ENCODE measurements at places on chromosomes 4 and X.
A peak's percentile ranks its signal among the peaks of the same experiment; 100 is the strongest.

DNA sequence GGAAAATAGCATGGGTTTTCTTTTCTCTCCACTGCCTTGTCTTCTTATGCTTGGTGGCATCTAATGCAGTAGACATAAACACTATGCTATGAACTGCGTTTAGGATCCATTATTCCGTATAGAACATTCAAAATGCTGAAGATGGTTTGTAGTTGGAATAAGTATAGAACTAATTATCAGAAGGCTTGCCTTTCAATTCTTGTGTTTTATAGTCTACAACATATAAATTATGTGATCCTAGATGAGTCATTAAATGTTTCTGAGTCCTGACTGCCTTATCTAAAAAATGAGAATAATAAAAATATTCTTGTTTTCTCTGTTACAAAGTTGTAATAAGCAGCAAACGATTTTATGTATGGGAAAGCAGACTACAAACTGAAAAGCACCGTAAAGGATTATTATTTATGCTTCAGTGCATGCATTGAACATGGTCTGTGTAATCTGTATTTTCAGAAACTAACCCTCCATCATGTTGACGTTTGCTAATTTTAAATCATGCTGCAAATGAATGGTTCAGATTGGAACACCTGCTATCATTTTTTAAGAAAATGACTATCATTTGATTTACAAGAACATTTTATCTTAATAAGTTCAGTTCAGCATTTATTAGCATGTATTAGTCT lies 335.9 kb upstream of the AADAT start:
- DNase-seq = no peak

GRCh38 chr4:109166126-109166525 lies 136.3 kb downstream of the COL25A1 start:
- no peak for DNase-seq

GRCh38 chr4:158008551-158009218 lies 164.1 kb downstream of the GASK1B start:
- no peak for DNase-seq

- peak; percentile 31 for DNase-seq
Measured at GRCh38 chrX:116204932-116205331, 34.4 kb downstream of the AGTR2 start.

DNA sequence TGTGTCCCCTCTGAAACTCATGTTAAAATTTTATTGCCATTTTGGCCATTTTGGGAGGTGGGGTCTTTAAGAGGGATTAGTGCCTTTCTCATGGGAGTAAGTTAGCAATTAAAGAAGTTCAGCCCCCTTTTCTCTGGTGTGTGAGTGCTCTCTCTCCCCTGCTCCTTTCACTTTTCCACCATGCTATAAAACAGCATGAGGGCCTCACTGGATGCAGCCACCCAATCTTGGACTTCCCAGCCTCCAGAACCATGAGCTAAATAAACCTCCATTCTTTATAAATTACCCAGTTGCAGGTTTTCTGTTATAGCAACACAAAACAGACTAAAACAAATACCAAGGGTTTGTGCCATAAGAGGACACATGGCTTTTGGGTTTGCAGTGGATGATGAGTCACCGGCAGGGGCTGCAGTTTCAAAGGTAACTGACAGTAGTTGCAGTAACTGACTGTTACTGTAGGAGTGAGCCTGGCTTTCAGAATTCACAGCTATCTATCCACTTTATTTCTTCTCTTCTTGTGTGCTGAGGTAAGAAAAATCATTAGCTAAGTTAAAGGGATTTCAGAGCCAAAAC lies 121.5 kb downstream of the PPEF1 start:
- no peak for DNase-seq

GRCh38 chr4:74449571-74450297 lies 4.8 kb downstream of the AREG start:
- no peak for DNase-seq

DNA sequence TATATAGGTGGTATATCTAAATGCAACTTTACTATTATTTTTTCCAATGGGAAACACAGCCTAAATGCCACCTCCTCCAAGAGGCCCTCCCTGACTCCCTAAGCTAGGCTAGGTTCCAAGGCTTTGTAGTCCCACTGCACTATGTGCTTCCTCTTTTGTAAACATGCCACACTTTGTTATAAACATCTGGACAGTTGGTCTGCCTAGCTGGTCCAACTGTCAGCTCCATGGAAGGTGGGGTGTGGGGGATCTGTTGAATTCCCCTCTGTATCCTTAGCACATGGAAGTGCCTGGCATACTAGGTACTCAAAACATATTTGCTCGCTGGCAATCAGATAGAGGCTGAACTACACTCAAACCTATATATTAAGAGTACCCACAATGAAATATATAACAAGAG lies 63.4 kb downstream of the SLC9A7 start:
- no peak for DNase-seq

DNA sequence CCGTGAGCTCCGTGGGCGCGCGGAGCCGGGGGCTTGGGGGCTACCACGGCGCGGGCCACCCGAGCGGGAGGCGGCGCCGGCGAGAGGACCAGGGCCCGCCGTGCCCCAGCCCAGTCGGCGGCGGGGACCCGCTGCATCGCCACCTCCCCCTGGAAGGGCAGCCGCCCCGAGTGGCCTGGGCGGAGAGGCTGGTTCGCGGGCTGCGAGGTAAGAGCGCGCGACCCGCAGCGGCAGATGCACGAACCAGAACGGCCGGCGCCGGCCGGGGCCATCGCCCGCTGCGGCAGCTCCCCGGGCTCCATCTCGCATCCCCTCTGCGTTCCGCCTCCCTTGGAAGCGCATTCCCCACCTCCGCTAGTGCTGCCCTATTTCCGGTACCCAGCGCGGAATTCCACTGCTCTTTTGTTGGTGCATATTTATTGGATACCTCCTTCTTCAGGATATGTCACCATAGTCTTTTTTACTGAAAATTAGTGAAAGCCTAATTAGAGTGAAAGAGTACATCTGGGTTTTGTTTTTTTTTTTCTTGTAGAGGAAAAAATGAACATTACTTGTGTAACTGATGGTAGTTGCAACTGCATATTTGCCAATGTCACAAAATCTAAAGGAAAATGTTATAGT lies 797 bp downstream of the PKD2 start:
- DNase-seq = peak; percentile 75

DNA sequence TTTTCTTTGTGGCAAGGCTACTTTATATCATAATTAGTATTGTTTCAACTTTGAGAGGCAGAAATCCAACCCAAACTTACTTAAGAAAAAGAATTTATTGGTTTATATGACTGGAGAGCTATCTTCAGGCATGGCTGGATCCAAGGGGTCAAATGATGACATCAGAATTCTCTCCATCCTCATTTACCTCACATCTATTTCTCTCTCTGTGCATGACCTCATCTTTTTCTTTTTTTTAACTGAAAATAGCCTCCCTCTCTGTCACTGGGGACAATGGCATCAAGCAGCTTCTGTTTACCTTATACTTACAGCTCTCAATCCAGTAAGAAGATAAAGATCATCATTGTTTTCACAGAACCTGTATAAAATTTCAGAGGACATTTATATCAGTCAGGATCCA lies 12.0 kb upstream of the EXOC1L start:
- no peak for DNase-seq

DNA sequence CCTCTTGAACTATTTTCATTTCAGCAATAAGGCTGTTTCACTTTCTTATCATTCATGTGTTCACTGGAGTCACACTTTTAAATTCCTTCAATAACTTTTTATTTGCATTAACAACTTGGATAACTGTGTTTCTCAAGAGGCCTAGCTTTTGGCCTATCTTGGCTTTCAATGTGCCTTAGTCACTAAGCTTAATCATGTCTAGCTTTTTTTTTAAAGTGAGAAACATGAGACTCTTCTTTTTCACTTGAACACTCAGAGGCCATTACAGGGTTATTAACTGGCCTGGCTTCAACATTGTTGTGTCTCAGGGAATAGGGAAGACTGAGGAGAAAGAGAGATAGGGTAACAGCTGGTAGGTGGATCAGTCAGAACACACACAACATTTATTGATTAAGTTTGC lies 64.0 kb upstream of the VCX2 start:
- no peak for DNase-seq

DNA sequence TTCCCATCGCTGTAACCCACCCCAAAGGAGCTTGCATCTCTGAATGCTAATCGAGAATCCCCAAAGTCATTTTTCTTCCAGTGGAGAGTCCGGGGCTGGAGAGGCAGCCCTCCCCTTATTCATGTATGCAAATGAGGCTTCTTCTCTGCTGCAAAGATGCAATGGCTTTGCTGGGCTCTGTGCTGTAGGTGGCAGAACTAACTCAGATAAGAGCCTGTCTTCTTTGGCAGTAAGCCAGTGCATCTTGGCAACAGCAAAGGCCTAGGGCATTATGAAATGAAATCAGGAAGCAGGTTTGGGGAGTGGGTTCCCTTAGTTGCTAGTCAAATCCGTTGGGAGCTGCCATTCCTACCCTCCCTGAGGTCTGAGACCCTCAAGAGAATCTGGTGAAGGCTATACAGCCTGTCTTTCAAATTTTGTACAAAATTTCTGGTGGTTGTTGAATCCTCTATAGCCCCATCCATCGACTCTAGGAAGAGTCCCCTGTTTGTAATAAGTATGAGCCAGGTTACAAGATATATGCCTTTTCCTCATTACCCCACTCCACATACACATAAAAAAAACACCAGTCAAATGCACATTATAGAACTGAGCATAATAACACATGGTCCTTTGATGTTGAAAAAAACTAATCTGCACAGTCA lies 290.6 kb upstream of the TAPT1 start:
- peak; percentile 69 for DNase-seq
